GM18507 (cell line): ENCODE measurements at places on chromosomes 6 and 20.
A peak's percentile ranks its signal among the peaks of the same experiment; 100 is the strongest.

DNA sequence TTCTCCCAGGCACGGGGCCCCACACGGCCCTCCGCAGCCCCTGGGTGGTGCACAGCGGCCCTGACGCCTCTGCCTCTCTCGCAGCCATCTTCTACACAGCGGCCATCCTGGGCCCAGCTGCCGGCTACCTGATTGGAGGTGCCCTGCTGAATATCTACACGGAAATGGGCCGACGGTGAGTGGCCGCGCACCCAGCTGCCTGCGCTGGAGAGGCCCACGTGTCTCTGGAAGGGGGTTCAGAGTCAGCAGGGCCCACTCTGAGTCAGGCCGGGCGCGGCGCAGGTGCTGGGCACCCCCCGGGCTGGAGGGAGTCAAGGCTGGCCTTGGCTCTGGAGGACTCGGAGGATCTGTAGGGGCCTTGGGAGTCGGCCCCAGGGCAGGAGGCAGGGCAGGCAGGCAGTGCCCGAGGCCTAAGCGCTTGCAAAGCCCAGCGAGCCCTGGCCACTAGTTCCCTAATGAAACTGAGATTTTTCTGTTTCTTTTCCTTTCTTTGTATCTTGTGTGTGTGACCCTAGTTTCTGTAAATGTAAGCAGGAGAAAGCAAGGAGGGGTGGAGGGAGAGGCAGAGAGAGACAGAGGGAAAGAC is 16.4 kb downstream of the SLCO4A1 start:
- DNase-seq: no peak

GRCh38 chr20:10137533-10137932 is 81.1 kb upstream of the SNAP25 start:
- DNase-seq: no peak

GRCh38 chr6:6591778-6592465 is 3.4 kb downstream of the LY86 start:
- DNase-seq: no peak

DNA sequence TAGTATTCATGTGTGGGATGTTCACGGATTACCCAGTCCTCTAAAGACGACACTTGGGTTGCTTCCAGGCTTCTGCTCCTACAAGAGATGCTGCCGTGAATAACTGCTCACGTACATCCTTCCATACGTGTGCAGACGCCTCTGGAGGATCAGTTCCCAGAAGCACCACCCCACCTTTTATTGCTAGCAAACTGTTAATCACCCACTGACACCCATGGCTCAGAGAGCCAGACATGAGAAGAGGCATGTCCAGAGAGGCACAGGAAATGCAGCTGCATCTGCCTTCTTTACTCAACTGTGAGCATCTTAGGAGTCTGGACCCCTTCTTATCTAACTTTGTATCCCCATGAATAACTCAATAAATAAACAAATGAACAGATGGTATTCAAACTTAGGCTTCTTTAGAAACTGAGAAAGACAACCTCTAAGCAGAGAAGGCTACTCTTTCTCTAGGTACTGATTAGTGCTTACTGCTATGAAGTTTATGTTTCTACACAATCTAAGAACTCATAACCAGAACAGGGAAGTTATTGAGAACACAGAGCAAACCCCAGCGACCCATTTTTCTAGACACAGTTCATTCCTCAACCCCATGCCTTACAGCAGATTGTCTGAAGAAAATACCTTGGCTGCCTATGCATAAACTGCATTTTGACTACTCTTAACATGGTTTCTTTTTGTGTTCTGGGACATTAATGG is 228.7 kb upstream of the RREB1 start:
- no peak for DNase-seq

GRCh38 chr6:52641826-52642225 is 29.1 kb upstream of the TMEM14A start:
- DNase-seq: no peak

GRCh38 chr6:158595223-158595622 is 35.3 kb downstream of the TMEM181 start:
- DNase-seq: no peak

- no peak for DNase-seq
Observed at GRCh38 chr6:12578751-12579150, 137.8 kb upstream of the PHACTR1 start.

- no peak for DNase-seq
Observed at GRCh38 chr20:34871966-34872621, 562 bp downstream of the GGT7 start.

DNA sequence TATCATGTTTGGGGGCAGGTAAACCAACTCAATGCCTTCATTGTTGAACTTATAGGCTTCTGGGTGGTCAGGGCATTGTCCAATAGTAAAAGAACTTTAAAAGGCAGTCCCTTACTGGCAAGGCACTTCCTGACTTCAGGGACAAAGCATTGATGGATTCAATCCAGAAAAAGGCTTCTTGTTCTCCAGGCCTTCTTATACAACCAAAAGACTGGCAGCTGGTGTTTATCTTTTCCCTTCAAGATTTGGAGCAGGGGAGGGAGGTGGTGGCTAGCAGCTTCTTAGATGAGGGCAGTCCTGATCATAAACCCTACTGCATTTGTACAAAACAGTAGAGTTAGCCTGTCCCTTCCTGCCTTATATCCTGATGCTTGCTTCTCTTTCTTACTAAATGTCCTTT is 57.5 kb downstream of the NCOA3 start:
- DNase-seq: no peak

DNA sequence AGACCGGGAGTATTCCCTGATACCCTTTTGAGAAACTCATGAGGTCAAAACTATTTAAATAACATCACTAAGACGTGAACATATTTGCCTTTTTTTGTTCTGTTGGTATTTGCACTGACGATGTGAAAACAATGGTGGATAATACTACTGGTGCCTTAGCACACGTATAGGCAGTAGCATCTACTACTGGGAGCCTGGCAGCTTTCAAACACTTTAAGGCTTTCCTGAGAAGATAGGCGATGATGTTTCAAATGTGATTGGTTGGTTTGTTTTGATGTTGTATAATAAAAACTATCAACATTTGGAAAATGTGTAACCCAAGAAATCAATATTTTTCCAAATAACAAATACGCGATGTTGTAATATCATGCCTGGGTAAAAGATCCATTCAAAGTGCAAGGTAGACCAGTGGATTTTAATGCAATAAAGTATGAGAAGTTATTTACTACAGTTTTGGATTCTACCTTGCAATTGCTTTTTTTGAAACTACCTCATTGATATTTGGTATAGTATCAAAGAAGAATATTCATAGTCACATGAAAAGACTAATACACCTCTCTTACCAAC is 166.2 kb downstream of the FRK start:
- no peak for DNase-seq

DNA sequence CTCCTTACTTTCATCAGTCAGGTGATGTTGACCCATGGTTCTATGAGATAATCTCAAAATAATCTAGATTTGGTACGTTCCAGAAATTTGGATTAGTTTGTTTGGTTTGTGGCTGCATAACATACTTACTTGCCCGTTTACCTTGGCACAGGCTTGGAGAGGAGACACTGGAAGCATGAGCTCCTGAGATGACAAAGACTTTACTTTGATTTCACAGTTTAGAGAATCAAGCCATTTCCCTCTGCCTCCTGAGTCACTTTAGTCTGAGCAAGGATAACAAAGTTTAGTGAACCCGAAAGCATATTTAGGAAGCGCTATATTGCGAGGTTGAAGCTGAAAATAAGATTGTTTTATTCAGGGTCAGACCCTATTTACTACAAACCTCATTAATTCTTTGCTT is 643.4 kb downstream of the QKI start:
- DNase-seq: no peak

- no peak for DNase-seq
Observed at GRCh38 chr6:133710826-133711225, 178.1 kb upstream of the TCF21 start.

DNA sequence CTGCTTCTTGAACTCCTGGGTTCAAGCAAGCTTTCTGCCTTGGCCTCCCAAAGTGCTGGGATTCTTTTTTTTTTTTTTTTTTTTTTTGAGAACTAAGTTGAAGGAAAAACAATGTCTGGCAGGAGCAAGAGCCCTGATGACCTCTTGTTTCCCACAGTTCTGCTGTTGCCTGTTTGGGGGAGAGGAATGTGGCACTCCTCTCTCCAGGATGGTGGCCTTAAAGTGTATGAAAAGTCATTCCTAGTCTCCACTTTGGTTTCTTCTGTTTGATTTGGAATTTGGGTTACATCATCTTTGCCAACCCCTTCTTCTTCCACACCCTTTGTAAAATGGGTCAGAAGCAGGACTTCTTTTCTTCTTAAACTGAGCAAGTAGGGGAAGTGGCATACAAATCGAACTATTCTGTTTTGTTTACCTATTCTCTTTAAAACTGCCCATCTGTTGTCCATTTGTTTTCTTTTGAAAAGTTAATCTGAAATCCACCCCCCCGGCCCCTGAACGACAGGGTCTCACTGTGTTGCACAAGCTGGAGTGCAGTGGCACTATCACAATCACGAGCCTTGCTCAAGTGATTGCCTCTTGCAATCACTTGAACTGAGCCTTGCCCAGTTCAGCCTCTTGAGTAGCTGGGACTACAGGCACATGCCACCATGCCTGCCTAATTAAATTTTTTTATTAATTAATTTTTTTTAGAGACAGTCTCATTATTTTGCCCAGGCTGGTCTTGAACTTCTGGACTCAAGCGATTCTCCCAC is 11.3 kb downstream of the CARMIL1 start:
- no peak for DNase-seq

DNA sequence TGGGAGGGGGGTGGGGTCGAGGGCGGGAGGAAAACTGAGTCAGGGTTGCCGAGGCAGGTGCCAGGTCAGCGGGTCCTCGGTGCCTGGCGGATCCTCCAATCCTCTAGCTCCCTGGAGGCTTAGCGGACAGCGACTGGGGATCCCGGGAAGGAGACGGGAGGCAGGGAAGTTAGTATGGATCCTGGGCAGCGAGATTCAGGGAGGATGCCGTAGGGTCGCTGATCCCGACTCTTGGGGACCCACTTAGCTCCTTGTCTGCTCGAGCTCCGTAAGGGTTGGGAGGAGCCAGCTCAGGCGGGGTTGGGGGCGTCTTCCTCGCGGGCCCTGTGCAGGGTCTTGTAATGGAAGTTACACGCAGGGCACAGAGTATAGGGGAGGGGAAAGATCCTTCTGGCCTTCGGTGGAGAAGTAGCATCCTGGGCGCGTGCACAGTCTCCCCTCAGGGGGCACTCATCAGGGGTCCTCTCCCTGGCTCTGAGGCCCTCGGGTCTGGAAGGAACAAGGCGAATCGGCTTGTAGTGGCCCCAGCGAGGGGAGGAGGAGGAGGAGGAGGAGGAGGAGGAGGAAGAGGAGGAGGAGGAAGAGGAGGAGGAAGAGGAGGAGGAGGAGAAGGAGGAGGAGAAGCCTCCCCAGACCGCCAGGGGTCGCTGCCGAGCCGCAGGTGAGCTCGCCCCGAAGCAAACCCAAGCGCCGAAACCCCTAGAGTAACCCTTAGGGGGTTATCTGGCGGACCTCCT is 6.4 kb upstream of the SLC12A5 start:
- peak; percentile 68 for DNase-seq

DNA sequence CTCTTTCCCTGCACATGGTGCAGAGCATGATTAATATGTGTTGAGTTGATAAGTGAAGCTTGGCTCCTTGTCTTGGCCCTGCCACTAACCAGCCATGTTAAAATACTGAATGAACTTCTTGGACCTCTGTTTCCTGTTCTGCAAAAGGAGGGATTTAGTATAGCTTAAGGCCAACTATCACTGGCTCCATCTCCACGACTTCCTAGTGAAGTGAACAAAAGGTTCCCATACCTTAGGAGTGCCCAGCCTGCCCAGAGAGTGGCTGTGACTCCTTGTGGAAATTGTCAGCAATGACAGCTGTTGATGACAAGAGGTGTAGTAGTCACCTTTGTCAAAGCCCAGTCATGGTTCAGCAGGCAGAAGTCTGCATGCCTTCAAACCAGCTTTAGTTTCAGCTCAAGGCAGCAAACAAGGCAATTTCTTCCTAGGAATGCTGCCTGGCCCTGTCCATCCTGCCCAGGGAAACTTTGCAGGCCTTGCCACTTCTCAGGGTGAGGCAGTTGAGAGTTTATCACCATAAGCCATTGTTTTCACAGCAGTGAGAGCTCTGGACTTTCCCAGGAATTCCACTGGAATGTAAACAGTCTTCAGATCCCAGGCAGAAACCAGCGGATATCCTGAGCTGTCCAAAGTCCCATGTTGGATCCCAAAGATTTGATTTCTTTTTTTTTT is 169.7 kb upstream of the TNFAIP3 start:
- no peak for DNase-seq

DNA sequence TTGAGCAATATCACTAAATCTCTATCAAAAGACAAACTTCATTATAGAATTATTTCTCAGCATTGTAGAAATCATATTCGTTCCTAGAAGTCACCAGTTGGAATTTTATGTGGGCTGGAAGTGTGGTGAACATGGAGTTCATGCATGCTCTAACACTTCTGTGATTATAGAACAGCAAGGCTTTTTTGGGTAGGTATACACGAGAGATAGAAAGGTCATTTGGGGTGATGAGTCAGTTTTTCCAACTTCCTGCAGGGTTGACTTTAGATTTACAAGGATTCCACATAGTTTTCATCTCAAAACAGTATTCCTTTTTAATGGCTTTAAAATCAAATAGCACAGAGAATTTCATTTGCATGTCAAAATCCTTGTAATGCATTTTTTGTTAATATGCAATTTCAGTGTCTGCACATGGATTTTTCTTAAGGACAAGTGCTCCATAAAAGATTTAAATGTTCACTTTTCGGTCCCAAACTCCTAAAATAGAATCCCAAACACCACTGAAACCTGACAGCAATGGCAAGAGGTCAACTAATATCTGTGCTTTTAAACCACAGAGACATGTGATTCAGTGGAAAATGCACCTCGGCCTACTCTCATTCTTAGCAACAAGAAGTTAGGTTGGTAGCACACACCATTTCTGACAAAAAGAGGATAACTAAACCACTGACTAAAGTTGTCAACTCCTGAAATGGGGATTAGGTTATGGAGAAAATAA is 211.0 kb downstream of the MOXD1 start:
- DNase-seq: no peak

GRCh38 chr6:14371530-14371929 is 254.0 kb downstream of the CD83 start:
- no peak for DNase-seq

GRCh38 chr6:135955099-135955498 is 103.6 kb downstream of the PDE7B start:
- DNase-seq: no peak

- no peak for DNase-seq
Observed at GRCh38 chr20:13744352-13744751, 40.4 kb downstream of the ESF1 start.

DNA sequence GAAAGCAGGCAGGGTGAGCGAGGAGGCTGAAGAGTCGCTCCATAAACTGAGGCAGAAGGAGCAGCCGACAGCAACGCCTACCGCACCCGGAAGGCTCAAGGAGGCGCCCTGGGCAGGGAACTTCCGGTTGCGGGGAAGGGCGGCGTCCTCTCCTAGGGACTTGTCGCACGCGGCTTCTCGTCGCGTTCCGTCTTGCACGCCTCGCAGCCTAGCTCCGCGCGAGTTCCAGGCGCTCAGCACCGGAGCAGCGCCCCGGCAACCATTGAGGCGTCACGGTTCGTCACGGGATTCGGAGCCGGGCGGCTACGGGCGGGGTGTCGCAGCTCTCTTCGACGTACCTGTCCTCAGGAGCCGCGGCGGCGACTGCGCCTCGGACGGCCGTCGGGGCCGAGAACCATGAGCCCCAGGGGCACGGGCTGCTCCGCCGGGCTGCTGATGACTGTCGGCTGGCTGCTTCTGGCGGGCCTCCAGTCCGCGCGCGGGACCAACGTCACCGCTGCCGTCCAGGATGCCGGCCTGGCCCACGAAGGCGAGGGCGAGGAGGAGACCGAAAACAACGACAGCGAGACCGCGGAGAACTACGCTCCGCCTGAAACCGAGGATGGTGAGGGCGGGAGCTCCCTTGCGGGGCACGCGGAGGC is at the start of gene SPACA1:
SPACA1 (plus strand) TSS at position 332 of the 641 bp plus-strand sequence; CDS start at position 397, 65 bp downstream.
- DNase-seq: no peak
